ENCODE measurements at places on chromosomes 3 and 15. TPM values are rescaled to one million over a fixed set of nuclear protein-coding genes. Genes with fewer than 3 reads are reported as not detected.

DNA sequence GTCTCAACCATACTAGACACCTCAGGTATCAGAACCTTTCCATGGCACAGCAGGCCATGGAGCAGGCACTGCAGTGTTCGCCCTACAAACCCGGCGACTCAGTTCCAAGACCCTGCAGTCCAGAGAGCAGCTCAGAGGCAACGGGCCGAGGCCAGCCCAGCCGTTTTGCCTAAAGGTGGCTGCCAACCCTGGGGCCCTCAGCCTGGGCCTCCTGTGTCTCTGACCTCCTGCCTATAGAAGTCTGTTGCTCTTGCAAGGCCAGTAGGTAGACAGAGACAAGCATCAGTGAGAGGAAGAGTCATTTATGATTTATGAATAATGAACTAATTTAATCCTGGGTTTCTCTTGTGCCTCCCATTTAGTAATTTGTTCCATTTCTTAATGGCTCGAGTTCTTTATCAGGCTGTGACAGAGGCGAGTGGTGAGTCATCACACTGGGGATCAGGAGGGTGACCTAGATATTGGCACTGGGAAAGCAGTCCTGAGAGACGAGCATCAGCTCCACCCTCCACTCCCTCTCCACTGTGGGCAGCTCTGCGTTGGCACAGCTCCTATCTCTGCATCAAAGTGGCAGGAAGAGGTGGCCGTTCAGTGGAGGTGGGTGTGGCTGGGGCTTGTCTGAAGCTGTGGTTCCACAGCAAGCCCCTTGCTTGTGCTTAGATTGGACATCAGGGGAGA lies 79.8 kb downstream of the ABHD5 start:
- DNase-seq: peak; percentile 65

DNA sequence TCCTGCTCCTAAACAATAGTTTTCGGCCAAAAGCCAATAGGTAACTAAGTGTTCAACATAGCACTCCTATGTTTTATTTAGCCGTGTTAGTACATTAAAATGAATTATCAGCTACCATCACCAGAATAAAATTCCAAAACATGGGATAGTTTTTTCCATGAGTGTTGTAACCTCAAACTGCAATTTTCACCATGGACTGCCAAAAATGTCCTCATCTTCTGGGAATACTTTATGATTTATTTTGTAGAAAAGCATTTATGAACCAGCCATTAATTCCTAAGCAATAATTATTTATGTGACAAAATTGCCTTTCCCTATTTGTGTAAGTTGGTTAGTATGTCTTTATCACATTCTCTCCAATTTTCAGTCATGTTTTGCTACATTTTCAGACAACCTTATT lies 438.1 kb downstream of the NAALADL2 start:
- no peak for DNase-seq

GRCh38 chr3:24818055-24818454 lies 323.4 kb upstream of the THRB start:
- no peak for DNase-seq

GRCh38 chr15:41985236-41986160 lies 13.1 kb upstream of the EHD4 start:
- DNase-seq: no peak

DNA sequence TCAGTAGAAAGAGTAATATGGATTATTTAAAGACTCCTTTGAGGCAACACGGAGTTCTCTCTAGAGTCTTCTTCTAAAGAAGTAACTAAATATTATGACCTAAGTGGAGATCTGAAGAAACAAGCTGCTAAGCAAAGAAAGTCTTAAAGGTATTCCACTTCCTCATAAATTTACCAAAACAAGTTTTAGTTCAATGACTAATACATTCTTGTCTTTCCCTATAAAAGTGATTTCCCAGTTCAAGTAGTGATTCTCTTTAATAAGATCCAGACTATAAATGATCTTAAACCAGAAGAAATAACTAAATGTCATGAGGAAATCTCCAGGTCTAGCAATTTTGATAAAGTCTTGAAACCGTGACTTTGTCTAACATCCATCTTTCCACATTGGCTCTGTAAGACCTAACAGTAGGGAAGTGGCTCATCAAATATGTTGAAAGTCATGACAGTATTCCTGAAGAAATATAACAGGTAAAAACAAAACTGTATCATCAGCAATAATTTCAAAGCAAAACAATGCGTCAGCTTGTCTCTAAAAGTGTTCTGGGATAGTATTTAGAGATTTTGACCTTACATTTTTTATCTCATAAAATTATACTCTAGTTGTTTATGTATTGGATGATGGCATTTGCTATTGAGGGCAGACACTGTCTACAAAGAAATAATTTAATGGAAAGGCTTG lies 51.8 kb upstream of the NEDD4 start:
- no peak for DNase-seq

GRCh38 chr15:64348455-64348854 lies 7.5 kb downstream of the CSNK1G1 start:
- DNase-seq: no peak

DNA sequence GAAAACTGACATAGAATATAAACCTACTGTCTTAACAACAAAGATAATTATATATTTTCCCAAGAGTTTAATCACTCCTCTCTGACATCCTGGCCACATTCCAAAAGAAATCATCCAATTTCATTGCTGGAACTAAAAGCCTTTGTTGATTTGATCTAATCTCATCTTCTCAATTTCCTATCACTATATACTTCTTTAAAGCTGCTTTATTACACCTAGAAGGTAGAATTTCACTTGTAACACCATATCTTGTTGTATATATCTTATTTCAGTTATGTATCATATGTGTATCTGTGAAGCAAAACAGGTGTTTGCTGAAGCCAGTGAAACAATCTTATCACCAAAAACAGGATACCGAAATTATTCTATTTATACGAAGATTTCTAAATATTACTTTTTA lies 740.2 kb downstream of the ROBO1 start:
- no peak for DNase-seq

- peak; percentile 54 for DNase-seq
Observed at GRCh38 chr3:47250309-47251060, 32.1 kb downstream of the KIF9 start.

- no peak for DNase-seq
Observed at GRCh38 chr3:136396916-136397315, 146.8 kb downstream of the PCCB start.

DNA sequence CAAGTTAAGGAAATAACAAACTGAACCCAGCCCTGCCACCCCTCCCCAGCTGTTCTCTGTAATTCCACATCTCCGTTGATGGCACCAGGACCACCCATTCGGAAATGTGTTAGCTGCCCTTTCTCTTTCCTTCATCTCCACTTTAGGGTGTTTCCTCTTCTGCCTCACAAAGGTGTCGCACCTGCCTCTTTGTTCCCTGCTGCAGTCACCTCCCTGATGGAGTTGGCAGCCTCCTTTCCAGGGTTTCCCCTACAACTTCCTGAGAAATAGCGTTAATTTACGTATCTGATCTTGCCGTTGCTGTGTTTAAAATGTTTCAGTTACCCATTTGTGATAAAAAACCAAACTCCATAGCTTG lies 57.3 kb downstream of the GPR171 start:
- no peak for DNase-seq

- DNase-seq: no peak
Observed at GRCh38 chr15:49621401-49621811, 558 bp downstream of the DTWD1 start.

GRCh38 chr3:71269906-71270305 lies 313.6 kb downstream of the FOXP1 start:
- no peak for DNase-seq

GRCh38 chr3:112247350-112247749 lies 46.7 kb downstream of the SLC9C1 start:
- no peak for DNase-seq

DNA sequence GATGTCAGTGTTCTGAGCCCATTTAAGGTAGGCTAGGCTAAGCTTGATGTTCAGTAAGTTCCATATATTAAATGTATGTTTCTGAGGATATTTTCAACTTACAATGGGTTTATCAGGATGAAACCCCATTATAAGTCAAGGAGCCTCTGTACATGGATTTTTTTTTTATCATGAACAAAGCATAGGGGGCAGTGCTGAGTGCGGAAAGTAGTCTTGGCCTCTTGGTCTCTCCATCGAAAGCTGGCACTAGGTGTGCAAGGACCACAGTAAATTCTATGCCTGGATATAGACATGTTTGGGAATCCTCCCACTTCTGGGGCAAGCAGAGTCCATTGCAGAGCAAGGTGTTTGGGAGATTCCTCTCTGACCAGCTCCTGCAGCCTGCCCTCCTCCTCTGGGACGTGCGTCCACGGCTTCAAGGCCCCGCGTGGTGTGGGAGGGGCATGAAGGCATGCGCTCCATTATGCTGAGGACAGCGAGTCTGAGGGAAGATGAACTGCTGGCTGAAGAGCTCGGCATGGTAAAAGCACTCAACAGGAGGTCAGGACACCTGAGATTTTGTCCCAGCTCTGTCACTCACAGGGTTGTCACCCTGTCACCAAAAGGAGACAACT lies 122.9 kb upstream of the LIPC start:
- no peak for DNase-seq

GRCh38 chr3:112004187-112004586 lies 5.5 kb downstream of the TAGLN3 start:
- DNase-seq: no peak

DNA sequence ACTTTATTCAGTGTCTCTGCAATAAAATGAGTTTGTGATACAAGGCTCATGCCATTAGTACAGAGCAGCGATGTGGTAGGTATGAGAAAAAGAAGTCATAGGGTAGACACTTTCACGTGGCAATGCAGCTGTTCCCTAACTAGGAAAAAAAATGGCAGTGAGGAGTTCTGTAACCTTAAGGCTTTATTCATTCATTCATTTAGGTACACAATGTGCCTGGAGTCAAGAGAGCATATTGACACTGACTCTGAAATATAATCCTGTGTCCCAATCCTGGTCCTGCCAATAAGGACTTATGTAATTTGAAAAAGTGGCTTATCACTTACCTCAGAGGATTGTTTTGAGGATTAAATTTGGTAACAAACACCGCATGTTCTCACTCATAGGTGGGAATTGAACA lies 173.0 kb upstream of the AZI2 start:
- DNase-seq: no peak

DNA sequence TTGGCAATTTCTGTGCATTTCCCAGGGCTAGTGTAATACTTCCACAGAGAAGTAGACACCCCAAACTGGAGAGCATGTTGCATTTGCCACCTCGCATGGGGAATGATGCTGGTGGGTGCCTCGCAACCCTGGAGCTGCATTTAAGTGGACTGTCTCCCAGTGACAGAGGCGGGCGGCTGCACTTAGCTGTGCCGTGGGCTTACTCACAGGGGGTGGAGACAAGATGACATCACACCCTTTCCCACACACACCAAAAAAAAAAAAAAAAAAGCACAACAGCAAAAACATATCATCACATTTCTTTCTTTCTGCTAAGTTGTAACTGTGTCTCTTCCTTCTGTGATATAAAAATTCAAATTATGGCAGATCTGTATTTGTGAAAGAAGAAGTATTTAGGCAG lies at the start of gene ABI3BP:
Gene ABI3BP (minus strand): TSS at position 113 of the 400 bp plus-strand sequence. CDS start 37 bp downstream, at position 76.
- DNase-seq: peak; percentile 63

- no peak for DNase-seq
Observed at GRCh38 chr3:176313426-176313825, 883.9 kb downstream of the TBL1XR1 start.

DNA sequence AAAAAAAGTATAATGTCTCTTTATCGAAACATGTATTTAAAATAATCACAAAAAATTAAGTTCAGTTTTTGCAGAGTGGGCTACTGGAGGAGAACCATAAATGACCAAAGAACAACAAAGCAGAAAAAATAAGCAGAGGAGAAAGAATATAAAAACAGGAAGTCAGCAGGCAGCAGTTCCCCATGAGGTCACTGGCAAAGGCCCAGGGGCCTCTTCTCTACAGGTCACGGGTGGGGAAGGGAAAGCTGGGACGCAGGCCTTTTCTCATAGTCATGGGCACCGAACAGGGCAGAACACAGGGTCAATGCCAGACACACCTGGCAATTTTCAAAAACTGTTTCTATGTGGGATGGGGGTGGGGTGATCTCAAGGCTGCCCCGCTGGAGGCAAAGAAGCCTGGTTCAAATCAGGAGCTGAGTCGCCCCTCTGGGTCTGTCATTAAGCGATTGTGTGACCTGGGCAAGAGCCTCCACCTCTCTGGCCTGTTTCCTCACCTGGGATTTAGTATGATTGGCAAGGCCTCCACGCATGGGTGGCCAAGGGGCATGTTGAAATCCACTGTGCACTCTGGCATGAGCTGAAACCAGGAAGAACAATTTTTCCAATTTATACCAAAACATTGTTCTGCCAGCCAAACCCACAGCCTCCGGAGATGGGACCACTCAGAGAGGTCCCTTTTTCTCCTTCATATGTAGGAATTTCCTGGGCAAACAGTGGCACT lies 43.8 kb upstream of the UACA start:
- peak; percentile 62 for DNase-seq

DNA sequence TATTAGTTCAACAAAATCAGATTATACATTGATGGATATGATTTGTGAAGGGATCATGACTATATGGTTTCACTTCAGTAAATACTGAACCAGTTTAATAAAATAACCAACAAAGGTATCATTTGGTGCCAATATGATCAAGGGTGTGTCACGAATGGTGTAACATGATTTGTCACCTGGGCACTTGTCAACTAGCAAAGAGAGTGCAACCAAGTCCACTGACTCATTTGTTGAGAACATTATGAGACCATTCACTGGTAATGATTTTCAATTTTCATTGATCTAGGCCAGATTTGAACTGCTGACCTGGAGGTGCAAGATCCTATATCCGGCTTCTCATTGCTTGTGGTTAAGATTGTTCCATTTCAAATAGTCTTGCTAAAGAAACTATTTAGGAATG lies 1037.9 kb downstream of the ROBO2 start:
- no peak for DNase-seq

DNA sequence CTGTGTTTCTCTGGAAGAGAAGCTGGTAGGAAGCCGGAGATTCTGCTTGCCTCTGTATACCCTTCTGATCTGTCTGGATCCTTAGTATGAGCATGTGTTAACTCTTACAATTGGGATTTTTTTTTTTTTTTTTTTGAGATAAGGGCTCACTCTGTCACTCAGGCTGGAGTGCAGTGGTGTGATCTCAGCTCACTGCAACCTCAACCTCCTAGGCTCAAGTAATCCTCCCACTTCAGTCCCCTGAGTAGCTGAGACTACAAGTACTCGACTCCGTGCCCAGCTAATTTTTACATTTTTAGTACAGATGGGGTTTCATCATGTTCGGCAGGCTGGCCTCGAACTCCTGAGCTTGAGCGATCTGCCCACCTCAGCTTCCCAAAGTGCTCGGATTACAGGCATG lies 44.5 kb downstream of the RPN1 start:
- no peak for DNase-seq

The TMEM207 gene
- not detected for total RNA-seq

The KLHDC8B gene
- 112 TPM for total RNA-seq

The HRG gene
- not detected for total RNA-seq

The RPL32 gene
- total RNA-seq: 852 TPM

The DNAH12 gene
- not detected for total RNA-seq

The WDR93 gene
- 0.15 TPM for total RNA-seq

The GOLGA8S gene
- 0.11 TPM for total RNA-seq

The GOLIM4 gene
- 67.0 TPM for total RNA-seq

The TIGIT gene
- total RNA-seq: 0.07 TPM

The SENP5 gene
- 21.1 TPM for total RNA-seq

The POPDC2 gene
- 738 TPM for total RNA-seq
